Muscle of leg (tissue), 16 donors: ENCODE measurements at places on chromosomes 7 and 10. TPM values are rescaled to one million over a fixed set of nuclear protein-coding genes. Genes with fewer than 3 reads are reported as not detected.

Gene LIPJ
- total RNA-seq: 0.13 TPM

Gene RTKN2
- total RNA-seq: 2.4 TPM

Gene CYP26C1
- total RNA-seq: 0.09 TPM

Gene IL15RA
- total RNA-seq: 1.5 TPM

Gene VIPR2
- total RNA-seq: 8.5 TPM

Gene WNT2
- total RNA-seq: 14.8 TPM

Gene CDC14C
- 0.04 TPM for total RNA-seq
